Fibroblast of skin of left quadriceps (primary cell): ENCODE measurements at places on chromosomes 12 and 14.
A peak's percentile ranks its signal among the peaks of the same experiment; 100 is the strongest.

- DNase-seq, result no peak
These were observed 1.6 kb upstream of the HHIPL1 start for GRCh38 chr14:99643343-99643742.

DNA sequence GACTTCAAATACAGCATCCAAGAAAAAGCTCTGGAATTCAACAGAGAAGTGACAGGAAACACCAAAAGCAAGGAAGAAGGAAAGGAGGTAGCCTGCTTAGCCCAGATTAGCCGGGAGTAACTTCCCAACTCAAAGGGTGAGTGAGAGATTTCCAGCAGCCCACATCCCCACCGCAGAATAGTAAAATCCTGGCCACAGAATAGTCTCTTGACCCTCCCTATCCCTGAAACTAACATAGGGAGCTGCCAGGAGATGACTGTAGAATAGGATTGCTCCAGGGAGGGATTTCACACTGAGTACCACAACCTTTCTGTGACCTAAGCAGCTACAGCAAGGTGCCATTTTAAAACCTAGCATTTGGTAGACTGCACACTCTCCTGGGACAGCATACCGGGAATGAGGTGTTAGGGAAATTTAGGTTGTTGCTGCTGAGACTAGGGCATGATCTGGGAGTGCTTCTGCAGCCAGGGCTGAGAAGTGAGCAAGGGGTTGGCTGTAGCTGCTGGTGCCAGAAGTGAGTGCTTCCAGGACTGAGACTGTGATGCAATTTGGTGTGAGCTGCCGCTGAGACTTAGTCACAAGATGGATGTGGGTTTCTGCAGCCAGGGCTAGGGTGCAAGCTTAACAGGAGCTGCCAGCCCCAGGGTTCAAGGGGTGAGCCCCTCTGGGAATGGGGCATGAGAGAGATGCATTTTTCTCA is 66.0 kb downstream of the TMTC3 start:
- DNase-seq, result peak; percentile 42

DNA sequence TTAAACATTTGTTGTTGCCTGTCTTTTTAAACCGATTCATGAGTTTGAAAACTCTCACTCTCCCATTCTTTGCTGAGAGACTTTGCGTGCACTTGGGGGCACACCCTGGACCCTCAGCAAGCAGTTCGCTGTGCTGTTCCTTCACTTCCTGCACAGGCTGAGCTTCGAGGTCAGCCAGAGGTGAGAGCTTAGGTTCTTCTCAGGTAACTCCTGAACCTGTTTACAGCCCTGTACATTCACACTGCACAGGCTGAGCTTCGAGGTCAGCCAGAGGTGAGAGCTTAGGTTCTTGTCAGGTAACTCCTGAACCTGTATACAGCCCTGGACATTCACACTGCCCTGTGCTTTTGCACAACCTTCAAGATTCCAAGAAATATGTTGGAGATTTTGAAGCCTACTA is 9.8 kb upstream of the CLECL1 start:
- no peak for DNase-seq

- DNase-seq, result no peak
These were observed 5.1 kb downstream of the C12orf56 start for GRCh38 chr12:64385468-64385867.

DNA sequence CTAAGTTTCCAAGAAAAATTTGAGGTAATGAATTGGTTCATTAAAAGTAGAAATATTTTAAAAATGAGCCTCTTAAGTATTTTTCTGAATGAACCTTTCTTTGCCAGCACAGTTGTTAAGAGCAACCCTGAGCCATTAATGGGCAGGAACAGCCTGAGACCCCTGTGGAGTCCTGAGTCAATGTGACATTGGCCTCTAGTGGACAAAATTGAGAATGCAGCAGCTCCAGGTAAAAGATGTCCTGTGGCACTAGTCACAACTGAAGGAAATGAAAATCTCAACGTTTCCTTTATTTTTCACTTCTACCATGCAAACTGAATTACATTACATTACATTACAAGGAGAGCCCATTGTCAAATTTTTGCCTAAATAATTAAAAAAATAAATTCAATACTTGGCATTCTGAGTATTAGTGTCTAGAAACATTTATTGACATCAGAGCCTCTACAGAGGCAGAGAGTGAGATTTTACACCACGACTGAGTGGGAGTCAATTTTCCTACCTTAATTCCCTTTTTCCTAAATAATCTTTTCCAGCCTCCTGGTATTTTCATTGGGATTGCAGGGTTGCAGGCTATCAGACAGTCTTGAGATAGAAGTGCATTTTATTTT is 135.7 kb downstream of the PPM1H start:
- peak; percentile 53 for DNase-seq

DNA sequence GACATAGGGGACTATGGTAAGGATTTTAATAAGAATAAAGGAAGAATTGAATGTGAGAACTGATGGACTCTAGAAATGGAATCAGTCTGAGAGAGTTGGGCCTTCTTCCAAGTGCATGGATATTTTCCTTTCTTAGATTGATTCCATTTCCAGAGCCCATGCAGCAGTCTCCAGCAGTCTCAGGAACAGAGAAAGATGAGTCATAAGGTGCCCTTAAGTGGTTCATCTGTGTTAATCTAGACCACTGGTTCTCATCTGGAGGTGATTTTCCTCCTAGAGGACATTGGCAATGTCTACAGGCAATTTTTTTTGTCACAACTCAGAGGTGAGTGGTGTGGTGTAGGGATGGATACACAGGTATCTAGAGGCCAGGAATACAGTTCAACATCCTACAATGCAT is 25.9 kb downstream of the TRIM9 start:
- DNase-seq, result no peak

DNA sequence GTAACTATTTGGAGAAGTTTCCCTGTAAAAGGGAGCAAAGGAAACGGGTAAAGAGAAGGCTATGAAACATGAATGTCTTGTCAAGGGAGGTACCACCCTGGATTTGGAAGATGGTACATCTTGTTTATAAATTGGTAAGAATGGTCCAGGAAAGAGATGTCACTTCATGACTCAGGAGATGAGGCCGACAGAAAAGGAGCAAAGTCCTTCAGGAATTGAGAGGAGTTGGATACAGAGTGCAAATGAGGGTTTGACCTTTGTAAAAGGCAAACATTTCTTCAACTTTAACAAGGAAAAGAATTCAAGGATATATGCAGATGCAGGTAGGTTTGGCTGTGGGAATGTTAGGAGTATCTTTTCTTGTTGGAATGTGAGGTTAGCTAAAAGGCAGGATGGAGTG is 30.8 kb downstream of the NDUFA9 start:
- DNase-seq, result no peak
